ENCODE measurements at places on chromosomes 3 and 15. TPM values are rescaled to one million over a fixed set of nuclear protein-coding genes. Genes with fewer than 3 reads are reported as not detected.

DNA sequence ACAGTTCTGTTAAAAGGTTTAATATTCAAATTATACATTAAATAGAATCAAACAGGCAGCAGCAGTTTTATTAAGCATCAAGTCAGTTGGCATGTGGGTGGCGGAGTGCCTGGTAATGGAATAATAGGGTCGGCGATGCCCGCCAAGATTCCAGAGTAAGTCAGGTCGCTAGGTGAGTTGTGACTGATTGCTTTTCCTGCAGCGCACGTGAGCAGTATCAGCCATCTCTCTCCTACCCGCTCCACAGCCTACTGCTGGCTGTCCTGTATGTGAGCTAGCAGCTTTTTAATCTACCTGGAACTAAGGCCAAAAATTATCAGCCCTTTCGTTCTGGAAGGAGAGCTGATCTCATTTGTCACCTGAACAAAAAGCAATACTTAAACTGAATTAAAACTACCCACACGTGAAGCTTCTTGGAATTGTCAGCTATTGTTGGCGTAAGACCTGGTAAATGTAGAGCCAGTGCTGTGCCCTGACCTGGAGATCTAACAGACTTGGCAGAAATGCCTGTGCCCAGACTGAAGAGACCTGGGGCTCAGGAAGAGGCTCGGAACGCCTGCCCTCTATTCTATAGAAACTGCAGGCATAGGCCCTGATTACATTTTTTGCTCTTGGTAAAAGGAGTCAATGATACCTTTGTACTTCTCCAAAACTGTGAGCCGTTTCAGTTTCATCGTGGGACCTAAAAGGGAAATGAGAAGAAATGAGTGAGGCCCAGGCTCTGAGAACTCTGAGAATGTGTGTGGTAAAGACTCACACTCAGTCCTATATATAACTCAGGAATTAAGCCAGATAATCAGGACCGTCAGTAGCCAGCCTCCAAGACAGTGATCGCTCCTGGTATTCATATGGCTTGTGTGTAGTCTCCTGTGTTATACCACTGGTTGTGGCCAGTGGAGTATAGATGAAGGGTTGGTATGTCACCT is 21.9 kb downstream of the IDH3A start:
- no peak for DNase-seq

Gene PIERCE2
- total RNA-seq: 4.7 TPM

DNA sequence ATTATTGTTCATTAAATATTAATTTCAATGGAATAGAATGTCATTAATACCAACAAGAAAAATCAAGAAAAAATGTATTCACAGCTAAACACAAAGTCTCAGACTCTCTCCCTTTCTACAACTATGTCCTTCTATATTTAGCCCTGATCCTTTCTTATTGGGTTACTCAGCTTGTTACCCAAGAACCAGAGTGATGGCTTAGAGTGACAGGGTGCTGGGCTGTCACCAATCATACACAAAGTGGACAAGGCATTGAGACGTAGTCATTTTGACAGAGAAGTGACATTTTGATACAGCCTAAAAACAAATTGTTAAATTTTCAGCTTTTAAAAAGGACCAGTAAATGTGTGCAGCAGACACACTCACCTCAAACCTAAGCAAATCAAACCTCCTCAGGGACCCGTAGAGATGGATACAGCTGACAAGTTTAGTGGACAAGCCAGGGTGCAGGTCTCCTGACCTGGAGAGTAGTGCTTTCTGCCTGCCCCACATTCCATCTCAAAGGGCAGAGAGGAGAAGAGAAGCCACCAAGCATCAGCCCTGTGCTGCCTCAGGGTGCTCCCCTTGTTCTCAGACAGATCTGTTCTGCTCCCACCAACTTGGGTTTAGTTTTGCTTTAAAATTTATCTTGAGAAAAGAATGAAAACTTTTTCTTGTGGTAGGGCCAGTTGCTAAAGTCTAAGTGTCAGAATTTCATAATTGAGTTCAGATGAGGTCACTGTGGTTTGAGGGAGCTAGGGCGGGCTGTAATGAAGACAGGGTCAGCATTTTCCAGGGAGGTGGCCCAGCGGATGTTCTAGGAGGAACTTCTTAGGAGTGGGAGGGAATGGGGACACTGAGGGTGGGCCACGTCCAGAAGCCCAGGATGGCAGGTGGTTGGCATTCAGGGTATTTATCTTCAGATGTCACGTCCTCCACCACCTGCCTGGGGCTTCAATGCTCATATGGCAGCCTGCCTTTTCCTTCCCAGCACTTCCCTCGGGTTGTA is 136.5 kb upstream of the TBL1XR1 start:
- DNase-seq: no peak

- DNase-seq: no peak
Measured at GRCh38 chr3:131326307-131326706, 55.3 kb upstream of the NUDT16 start.

DNA sequence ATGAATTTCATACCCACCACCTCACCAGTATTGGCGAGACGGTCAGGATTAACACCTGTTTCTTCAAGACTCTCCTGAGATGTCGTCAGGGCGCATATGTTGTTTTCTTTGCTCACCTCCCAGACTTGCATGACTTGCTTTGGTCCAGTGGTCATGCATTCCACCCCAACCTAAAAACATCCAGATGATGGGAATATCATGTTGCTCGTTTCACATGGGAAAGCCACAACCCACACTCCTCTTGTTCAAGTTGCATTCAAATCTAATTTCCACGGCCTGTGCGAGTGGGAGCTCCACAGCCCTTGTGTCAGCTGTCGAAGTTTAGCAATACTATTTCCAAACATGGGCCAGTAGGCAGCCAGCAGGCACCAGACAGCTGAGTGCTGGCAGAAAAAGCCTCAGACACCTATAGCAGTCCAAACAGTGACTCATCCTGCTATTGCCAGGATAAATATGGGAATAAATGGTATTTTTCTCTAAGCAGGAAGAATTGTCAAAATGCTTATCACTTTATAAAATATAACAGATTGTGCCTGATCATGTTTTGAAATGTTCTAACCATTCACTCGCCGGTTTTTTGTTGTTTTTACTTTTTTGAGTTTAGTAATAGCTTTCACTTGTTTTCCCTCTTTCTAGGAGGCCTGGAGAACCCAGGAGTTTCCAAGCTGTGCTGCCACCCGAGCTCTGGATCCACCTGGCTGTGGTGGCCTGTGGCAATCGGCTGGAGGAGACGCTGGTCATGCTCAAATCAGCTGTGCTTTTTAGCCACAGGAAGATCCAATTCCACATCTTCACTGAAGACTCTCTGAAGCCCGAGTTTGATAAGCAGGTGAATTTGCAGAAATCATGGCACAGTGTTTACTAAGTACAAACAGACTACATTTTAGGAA is 20.1 kb downstream of the GXYLT2 start:
- DNase-seq: no peak

GRCh38 chr3:25041871-25042584 is 386.0 kb upstream of the RARB start:
- no peak for DNase-seq

DNA sequence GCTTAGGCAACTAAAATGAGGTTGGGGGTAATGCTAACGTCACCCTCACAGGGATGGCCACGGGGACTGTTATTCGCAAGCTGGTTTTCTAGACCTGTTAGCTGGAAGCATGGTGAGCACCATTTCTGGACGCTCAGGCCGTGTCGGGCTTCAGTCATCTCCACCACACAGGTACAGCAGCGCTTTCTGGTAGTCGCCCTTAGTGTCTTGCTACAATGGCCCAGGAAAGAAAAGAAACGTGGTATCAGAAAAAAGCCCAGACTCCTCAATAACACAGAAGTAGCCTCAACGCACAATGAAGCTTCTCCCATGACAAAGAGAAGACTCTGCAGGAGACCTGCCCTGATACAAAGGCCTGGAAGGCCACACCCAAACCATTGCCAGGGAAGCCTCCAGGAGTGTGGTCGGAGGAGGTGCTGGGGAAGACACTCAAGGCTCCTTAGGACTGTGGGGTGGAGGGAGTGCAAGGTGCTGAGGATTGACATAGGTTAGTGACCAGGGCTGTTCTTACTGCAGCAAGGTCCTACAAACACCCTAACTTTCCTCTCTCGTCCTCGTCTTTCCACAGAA is 50.2 kb downstream of the ANXA2 start:
- no peak for DNase-seq

DNA sequence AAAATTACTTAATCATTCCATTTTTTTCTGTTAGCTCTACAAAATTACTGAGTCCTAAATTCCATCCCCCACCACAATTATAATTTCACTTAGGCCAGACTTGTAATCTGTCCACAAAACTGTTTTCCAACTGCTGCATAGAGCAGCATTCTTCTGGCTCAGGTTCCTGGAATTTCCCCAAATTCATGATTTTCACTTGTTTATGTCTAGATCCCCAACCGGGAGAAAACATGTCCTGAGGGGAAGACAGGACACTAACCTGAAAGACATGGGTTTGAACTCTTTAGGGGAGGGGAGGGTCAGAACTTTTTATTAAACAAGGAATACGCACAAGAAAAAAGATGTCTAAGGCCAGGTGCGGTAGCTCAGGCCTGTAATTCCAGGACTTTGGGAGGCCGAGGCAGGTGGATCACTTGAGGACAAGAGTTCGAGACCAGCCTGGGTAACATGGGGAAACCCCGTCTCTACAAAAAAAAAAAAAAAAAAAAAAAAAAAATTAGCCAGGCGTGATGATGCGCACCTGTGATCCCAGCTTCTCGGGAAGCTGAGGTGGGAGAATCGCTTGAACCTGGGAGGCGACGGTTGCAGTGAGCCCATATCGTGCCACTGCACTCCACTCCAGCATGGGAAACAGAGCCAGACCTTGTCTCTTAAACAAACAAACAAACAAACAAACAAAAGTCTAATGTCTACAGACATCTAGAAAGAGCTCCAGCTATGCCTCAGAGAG is 1.5 kb downstream of the ETFA start:
- no peak for DNase-seq

GRCh38 chr3:56940976-56941375 is 119.5 kb upstream of the SPATA12 start:
- no peak for DNase-seq

- no peak for DNase-seq
Measured at GRCh38 chr15:62483814-62484213, 318.7 kb upstream of the C2CD4B start.

GRCh38 chr3:111650378-111651275 is 55.5 kb upstream of the ZBED2 start:
- DNase-seq: no peak

DNA sequence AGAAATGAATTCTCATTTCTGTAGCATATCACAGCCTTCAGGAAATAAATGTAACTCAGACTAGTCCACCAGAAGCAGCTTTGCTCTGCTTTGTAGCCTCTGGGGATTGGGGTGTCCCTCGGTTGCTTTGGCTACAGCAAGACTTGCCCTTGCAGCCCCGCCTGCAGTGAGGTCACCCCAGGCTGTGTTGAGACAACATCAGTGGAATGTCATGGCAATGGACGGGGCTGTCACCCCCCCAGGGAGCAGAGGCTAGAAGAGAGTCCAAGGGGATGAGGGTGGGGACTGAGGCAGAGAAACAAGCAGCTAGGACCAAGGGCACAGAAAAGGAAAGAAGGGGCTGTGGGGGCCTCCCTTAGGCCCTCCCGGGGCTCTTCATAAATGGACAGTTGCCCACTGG is 854 bp downstream of the CLEC3B start:
- DNase-seq: no peak

- no peak for DNase-seq
Measured at GRCh38 chr15:69236505-69236904, 62.2 kb upstream of the PAQR5 start.

Gene DPPA2
- 0.69 TPM for total RNA-seq

DNA sequence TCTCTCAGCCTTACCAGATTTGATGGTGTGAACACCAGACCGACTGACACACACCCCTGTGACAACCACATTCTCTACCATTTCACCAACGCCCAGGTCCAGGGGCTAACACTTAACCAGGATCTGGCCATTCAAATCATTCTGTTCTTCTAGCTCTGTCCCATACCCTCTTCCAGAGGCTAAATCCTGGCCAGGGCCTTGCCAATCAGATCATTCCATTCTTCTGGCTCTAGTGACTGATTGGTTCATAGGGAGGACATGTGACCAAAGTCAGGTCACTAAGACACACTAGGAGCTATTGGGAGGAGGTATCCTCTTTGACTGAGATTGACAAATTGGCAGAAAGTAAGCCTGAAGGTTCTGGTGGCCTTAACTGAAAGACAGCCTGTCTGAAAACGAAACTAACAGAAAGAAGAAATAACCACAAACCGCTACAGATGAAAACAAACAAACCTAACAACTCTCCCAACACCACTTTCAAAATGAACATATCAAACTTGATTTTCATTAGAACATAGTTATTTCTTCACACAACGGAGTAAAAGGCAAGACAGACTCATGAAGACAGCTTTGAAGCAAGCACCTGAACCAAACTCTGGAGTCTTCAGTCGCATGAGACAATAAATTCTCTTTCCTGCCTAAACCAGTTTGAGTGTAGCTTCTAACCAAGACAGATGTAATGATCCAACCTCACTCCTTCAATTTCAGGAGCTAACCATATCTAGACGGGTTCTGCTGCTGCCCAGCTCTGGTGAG is 68.5 kb downstream of the TRANK1 start:
- DNase-seq: no peak

Gene KCNMB3
- total RNA-seq: 3.4 TPM

Gene HTR3C
- not detected for total RNA-seq

Gene WNT5A
- 13.8 TPM for total RNA-seq

GRCh38 chr15:79535536-79535935 is 103.4 kb downstream of the MINAR1 start:
- no peak for DNase-seq

Gene SNTN
- total RNA-seq: not detected

DNA sequence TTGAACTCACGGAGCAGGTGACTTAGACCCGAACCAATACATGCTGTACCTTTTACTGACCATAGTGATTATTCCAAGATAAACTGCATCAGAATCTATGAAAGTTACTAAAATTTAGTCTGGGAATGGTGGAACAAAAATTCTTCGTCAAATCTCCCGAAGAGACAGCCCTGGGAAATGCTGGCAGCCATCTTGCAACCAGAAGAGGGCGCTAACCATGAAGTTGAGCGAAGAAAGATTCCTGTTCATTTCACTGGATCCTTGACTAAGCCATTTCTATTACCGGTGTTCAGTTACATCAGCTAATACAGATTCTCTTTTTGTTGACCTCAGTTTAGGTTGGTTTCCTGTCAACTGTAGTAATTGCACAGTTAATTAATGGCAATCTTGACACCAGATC is 199.6 kb downstream of the SLC9A9 start:
- no peak for DNase-seq

DNA sequence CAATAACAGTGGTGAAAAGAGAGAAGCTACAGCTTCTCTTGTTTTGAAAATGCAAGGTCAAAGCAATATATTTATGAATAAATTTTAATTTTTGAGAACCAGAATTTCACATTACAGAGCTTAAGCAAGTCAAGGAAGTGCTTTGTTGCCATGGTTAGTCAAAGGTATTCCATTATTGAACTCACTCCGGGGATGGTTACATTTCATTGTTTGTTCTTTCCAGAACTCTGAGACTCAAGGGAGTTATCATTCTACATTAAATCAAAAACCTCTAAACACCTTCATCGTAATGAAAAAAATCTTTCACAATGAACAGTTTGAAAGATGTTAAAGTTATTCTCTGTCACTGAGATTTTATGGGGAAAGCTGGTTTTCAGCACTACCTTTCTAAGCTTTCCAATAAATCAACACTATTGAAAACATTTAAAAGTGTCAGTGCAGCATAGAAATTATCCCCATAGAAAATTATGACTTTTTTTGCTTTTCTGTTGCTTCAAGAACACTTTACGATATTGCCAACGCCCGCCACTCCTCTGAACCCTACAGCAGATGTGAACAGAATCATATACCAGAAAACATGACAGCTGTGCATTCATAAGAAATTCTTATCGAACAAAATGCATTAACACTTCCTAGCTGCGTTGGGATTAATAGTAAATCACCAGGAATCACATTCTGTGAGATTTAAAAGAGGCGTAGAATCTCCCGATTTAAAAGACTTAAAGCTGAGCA is 83.0 kb downstream of the OTOL1 start:
- DNase-seq: no peak

GRCh38 chr15:85154061-85154460 is 172.4 kb downstream of the PDE8A start:
- DNase-seq: no peak
